GM13977 (cell line): ENCODE measurements at places on chromosomes 5 and 9.

GRCh38 chr5:71719063-71719964, at the start of gene CARTPT:
TSS of gene CARTPT (plus strand) at chr5:71719275. CDS start at chr5:71719294, 19 bp downstream.
- no peak for DNase-seq

DNA sequence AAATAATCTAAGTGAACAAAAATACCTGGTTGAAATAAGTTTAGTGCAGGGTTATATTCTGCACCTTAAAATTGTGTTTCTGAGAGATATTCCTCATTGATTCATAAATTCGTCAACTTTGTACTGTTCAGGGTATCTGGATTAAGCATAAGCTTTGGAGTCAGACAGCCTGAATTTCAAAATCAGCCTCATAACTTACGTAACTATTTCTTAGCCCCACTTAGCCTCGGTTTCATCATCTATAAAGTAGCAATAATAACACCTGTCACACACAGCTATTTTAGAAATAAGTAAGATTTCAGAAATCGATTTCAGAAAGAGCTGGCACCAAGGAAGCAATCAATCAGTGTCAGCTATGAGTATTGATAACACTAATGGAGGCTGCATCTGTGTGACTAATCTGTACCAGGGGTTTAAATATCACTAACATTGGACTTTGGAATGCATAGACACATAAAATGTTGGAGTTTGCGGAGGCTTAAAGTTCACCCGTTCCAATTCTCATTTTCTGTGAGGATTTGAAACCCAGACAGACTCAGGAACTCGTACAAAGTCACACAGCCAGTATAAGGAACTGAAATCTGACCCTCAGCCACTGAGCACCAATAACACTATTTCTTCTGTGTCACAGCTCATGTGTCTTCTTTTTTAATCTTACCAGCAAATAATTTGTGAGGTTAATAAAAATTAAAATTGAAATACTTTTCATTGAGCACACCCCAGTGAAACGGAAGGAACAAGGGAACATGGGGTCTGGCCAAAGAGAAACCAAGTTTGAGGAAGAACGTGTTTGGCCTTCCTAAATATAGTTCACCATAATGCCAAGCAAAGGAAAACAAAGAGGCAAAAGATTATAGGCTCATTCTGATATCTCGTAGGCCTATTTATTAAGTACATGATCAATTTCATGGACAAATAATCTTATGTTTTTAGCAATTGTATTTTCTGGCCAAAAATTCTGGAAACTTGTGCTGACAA, 194.4 kb upstream of the PTGER4 start:
- DNase-seq, result no peak

DNA sequence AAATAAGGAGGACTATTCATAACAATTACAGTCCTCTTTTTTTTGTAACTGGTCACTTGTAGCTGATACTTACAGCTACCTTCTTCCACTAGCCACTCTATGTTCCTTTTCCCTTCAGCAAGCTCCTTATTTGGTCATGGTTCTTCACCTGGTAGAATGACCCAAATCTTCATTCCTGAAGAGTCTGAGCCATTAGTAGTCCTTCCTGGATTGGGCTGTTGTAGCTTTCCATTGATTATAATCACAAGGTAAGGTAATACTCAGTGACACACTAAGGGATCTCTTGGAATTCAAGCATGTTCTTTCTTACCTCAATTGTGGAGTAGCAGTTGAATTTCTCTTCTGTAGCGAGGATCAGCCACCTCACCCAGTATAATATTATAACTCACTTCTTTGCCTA, 25.5 kb upstream of the ITGA2 start:
- no peak for DNase-seq

DNA sequence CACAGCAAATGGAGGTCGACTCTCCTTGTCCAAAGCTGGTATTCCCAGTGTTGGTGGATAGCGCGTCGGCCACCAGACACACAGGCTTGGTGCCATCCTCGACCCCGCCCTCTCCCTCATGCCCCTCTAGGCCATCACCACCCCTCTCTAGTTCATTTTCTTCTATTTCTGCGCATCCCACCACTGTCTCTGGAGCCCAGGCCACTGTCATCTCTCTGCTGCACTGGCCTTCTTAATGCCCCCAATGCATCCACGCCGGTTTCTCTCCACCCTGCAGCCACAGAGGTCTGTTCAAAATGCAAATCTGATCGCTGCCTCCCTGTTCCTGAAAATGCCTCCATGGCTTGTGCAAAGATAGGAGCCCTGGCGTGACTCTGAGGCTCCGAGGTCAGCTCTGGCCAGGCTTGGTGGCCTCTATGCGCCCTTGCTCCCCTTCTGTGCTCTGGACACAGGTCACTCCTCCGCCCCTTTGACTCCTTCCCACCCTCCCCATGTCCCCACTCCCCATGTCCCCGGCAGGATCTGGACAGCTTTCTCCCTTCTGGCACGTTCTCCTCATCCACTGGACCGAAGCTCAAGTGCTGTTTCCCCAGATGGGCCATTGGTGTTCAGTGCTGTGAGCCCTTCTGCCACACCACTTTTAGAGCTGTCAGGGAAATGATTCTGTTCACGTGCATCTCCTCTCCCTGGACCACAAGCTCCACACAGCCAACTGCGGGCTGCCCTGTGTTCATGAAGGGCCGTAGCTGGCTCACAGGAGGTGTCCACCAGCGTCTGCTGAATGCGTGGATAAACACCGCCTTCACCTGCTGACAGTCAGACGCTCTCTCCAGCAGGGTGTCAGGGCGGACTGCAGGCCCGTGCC, 59.5 kb upstream of the RNF130 start:
- no peak for DNase-seq

GRCh38 chr5:1162751-1163150, 38.6 kb upstream of the SLC6A19 start:
- no peak for DNase-seq

DNA sequence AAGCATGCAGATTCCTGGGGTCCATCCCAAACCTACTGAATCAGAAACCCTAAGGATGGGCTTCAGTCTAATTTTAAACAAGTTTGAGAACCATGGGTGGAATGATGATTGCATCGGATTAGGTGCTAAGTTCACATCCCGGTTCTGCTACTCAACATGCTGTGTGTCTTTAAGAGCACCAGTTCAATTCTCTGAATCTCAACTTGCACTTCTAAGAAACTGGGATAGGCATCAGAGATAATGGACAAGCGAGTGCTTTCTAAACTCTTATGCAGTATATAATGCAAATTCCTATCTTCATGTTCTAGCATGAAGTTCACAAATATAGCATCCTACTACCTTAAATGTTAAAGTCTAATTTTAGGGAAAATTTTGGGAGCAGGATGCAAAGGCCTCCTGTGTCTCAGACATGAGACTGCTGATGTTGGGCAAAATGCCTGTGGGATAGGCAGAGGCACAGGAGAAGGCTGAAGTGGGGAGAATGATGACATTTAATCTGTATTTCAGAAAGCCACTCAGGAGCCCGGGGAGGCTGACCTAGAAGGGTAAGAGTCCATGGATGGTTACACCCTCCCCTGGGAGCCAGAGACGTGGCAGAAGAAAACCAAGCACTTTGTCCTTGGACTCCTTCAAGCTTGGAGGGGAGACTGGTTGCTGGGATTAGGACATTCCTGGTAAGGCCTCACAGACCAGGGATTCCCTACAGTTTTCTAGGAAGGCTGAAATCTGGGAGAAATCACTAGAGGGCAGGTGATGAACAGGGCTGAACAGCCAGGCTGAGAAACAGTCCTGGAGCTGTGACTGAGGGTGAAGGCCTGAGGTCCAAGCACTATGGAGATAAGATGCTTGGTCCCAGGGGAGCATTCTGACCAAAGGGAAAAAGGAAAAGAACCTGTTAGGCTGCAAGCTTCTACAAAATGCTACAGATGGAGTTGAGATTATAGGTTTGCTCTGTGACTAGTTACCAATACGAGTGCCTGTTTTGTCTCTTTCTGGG, 311.9 kb upstream of the PANK3 start:
- no peak for DNase-seq

DNA sequence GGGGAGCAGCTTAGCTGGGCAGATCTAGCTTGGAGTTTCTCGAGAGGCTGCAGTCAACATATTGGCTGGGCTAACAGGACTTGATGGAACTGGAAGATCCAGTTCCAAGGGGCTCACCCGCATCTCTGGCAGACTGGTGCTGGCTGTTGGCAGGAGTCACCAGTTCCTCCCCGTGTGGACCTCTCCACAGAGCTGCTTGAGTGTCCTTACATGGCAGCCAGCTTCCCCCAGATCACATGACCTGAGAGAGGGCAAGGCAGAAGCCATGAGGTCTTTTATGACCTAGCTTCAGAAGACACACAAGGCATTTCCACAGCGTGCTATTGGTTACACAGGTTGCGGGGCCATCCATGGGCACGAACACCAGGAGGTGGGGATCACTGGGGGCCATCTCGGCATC, 26.4 kb upstream of the RXRA start:
- DNase-seq, result no peak

- no peak for DNase-seq
These were observed 34.2 kb downstream of the THBS4 start for GRCh38 chr5:80069251-80069800.

DNA sequence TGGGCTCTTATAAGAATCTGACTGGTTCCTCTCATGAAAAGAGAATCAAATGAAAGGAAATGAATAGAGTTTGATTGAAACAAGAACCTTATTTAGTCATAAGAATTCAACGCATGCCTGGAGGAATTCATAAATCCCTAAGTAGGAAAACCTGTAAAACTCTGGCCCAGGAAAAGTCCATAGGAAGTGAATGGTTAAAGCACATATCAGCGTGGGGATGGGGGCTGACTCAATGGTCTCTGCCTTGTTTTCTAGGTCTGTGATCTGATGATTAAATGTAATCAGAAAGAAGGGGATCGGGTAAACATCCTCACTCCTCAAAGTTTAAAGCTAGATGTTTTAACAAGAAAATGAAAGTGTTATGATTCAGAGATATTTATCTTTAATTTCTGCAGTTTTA, 759.4 kb upstream of the C9orf72 start:
- DNase-seq, result no peak
